ENCODE measurements at places on chromosomes 16 and 17.

GRCh38 chr17:21161498-21162393 lies 35.0 kb downstream of the DHRS7B start:
- DNase-seq: no peak

GRCh38 chr17:38327936-38328335 lies 15.8 kb downstream of the GPR179 start:
- DNase-seq: no peak

DNA sequence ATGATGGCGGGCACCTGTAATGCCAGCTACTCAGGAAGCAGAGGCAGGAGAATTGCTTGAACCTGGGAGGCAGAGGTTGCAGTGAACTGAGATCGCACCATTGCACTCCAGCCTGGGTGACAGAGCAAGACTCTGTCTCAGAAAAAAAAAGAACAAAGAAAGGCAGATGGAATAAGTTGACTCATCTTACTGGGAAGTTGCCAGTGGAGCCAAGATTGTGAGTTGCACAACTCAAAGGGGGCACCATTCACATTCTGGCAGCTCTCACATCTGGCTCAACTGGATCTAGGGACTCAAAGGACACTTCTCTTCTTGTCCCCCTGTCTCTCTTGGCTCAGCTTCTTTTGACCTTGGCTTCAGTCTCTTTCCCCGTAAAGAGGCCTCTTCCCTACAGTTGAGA lies 53.7 kb upstream of the ETV4 start:
- peak; percentile 86 for DNase-seq

DNA sequence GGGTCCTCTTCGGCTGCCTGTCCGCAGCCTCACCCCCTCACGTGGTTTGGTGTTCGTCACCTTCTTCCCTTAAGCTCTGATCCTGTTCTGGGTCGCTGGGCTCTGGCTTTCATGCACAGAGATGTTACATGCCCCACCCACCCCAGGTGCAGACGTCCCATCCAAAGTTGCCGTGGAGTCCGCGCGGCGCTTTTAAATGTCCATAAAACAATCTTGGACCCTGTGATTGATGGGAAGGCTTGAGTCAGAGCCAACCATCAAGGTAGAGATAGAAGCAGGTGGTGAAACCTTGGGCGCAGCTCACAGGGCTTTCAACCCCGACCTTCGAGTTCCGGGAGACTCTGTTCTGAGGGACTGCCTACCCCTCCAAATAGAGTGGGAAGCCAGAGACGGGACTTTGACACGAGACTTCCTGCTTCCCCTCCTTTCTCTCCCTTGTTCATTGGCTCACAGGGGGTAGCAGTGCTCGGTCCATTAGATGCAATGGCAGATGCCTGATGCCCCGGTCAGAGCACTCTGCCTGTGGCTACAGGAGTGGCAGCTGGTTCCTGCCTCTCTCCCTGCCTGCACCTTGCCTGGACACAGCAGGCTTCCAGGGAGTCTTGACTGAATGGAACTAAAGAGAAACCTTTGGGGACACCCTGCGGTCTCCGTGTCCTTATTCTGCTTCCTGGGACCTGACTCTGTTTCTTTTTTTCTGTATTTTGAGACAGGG lies 4.0 kb downstream of the ENGASE start:
- no peak for DNase-seq

GRCh38 chr17:38706505-38707216 lies 1.6 kb downstream of the MLLT6 start:
- no peak for DNase-seq

- DNase-seq: no peak
Observed at GRCh38 chr16:57007050-57007449, 17.7 kb downstream of the NLRC5 start.

- no peak for DNase-seq
Observed at GRCh38 chr16:62882552-62883221, 846.4 kb upstream of the CDH8 start.

GRCh38 chr17:57692770-57693169 lies 52.3 kb downstream of the CCDC182 start:
- DNase-seq: no peak

GRCh38 chr17:5282642-5283217 lies 646 bp downstream of the RABEP1 start:
- no peak for DNase-seq

GRCh38 chr17:49356320-49356719 lies 5.7 kb downstream of the ZNF652 start:
- no peak for DNase-seq

- no peak for DNase-seq
Observed at GRCh38 chr16:73142053-73142854, 94.3 kb upstream of the ZFHX3 start.

DNA sequence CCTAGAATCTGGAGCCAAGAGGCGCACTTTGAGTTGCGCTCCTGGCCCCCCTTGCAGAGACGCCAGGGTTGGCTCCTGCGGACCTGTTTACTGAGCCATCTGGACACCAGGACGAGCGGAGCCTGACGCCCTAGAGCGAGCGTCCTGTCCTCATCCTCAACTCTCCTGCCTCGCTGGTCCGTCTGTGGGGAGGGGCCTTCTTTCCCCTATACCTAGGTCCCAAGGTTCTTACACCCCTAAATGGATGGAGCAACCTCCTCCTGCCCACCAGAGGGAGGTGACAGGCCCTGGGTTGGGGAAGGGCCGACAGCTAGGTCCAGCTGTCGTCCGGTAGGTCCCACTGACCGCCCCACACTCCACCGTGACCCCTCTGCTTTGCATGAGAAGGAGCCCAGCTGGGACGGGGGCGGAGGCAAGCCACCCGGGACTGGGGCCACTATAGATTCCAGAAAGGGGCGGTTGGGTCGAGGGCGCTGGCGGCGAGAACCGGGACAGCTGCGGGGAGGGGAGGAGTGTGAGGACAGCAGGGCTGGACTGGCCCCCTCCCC lies 3.1 kb upstream of the LHX1 start:
- no peak for DNase-seq

DNA sequence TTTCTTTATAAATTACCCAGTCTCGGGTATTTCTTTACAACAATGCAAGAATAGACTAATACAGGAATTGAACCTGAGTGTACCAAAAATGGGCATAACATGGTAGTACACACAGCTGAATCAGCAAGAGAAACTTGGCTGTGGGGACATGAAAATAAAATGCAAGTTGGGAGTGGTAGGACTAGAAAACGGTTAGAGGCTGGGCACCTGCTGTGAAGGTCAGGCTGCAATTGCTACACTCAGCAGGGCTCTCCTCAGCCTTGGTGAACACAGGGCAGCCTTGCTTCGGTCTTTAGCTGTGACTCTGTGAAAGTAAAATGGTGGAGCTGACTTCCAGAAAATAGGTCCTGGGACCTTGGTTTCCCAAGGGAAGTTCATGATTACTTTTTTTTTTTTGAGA lies 45.6 kb downstream of the CNGB1 start:
- DNase-seq: no peak

DNA sequence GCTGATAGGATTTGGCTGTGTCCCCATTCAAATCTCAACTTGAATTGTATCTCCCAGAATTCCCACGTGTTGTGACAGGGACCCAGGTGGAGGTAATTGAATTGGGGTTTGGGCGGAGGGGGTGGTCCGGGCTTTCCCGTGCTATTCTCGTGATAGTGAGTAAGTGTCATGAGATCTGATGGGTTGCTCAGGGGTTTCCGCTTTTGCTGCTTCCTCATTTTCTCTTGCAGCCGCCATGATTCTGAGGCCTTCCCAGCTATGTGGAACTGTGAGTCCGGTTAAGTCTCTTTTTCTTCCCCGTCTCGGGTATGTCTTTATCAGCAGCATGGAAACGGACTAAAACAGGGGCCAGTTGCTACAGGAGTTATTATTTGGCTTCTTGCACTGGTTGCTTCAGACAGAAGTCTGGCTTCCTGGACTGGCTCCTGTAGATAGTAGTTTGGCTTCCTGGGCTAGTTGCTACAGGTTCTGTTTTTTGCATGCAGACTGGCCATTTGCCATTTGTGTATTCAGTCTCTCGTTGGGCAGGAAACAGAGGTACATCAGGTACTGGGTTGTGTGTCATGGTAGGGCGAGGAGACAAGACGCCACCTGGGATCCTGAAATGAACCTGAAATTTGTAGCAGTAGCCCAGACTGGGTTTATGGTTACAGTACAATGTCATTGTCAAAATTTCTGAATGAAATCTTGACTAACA lies 32.6 kb downstream of the CNTNAP4 start:
- DNase-seq: no peak

Data from PC-3 (cell line).